ENCODE measurements at places on chromosomes 5 and 9.
A peak's percentile ranks its signal among the peaks of the same experiment; 100 is the strongest.

GRCh38 chr5:146840016-146840415, 38.5 kb downstream of the PPP2R2B start:
- H3K4me1 ChIP-seq: no peaks in the 10 kb centered on the region
- no peaks in the 10 kb centered on the region for H3K27me3 ChIP-seq
- H3K4me3 ChIP-seq: no peak overlapping the region
- H3K27ac ChIP-seq: no peak overlapping the region

GRCh38 chr5:145752947-145753346, 82.2 kb downstream of the PRELID2 start:
- no peaks in the 10 kb centered on the region for H3K4me1 ChIP-seq
- H3K4me3 ChIP-seq: no peak overlapping the region
- no peak for DNase-seq
- no peaks in the 10 kb centered on the region for H3K27me3 ChIP-seq
- H3K27ac ChIP-seq: no peak overlapping the region

DNA sequence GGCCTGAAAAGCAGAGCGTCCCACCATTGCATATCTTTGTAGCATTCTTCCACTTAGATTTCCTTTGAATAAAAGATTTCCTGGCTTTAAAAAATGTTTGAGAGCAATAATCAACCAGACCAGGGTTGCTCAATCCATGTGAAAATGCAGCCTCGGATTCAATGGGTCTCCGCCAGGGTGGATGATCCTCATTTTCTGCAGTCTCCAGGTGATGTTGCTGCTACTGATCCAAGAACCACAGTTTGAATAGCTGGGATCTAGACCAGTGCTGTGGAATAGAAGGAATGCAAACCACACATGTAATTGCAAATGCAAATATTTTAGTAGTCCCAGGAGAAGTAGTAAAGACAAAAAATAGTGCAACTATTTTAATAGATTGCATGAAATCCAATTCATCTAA, 317.6 kb downstream of the IRX1 start:
- no peak for DNase-seq
- no peak overlapping the region for H3K4me3 ChIP-seq
- H3K27me3 ChIP-seq: no peaks in the 10 kb centered on the region
- H3K36me3 ChIP-seq: no peaks in the 10 kb centered on the region
- no peaks in the 10 kb centered on the region for H3K4me1 ChIP-seq

DNA sequence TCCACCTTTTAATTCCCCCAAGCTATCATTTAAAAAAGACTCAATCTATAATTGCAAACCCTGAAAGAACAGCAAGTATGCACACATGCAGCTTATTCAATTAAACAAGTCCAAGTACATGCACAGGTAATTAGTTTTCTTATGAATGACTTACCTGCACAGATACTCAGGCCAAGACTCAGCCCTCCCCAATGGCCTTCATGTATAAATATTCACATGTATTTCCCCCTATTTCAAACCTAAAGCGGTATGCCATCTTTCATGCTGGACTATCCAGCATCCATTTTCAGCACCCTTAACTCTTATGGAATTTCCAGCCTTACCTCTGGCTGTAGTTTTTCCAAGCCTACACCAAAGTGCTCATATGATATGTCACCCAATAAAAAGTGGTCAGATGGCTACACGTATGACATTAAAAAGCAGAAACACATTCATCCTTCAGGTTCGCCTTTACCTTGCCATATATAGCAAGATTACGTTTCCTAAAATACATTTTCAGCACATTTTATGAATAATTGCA, 205.5 kb downstream of the MEF2C start:
- DNase-seq: no peak
- no peak overlapping the region for H3K4me3 ChIP-seq
- H3K36me3 ChIP-seq: no peaks in the 10 kb centered on the region
- peaks cover 89% of the 10 kb centered on the region for H3K27me3 ChIP-seq
- peaks cover 38% of the 10 kb centered on the region for H3K4me1 ChIP-seq
- H3K27ac ChIP-seq: no peak overlapping the region

- DNase-seq: no peak
- H3K27me3 ChIP-seq: no peaks in the 10 kb centered on the region
- no peak overlapping the region for H3K4me3 ChIP-seq
- H3K27ac ChIP-seq: no peak overlapping the region
- no peaks in the 10 kb centered on the region for H3K4me1 ChIP-seq
These were observed 32.7 kb downstream of the ATG10 start for GRCh38 chr5:82004511-82004910.

GRCh38 chr5:53091289-53091688, 18.3 kb downstream of the MOCS2 start:
- DNase-seq: no peak
- no peaks in the 10 kb centered on the region for H3K27me3 ChIP-seq
- no peak overlapping the region for H3K4me3 ChIP-seq
- peaks cover 31% of the 10 kb centered on the region for H3K4me1 ChIP-seq
- H3K27ac ChIP-seq: no peak overlapping the region
- peaks cover 10% of the 10 kb centered on the region for H3K36me3 ChIP-seq

GRCh38 chr9:134321531-134321930, 4.7 kb upstream of the RXRA start:
- DNase-seq: no peak
- no peak overlapping the region for H3K4me3 ChIP-seq
- H3K27me3 ChIP-seq: peaks cover 20% of the 10 kb centered on the region
- H3K4me1 ChIP-seq: peaks cover 8% of the 10 kb centered on the region
- no peaks in the 10 kb centered on the region for H3K36me3 ChIP-seq

GRCh38 chr5:77847129-77847460, 71.0 kb upstream of the TBCA start:
- H3K27me3 ChIP-seq: peaks cover 59% of the 10 kb centered on the region
- DNase-seq: no peak
- H3K27ac ChIP-seq: no peak overlapping the region
- H3K4me1 ChIP-seq: peaks cover 18% of the 10 kb centered on the region
- H3K4me3 ChIP-seq: no peak overlapping the region
- no peaks in the 10 kb centered on the region for H3K36me3 ChIP-seq

- no peaks in the 10 kb centered on the region for H3K4me1 ChIP-seq
- H3K36me3 ChIP-seq: no peaks in the 10 kb centered on the region
- DNase-seq: no peak
- no peak overlapping the region for H3K4me3 ChIP-seq
- H3K27me3 ChIP-seq: peaks cover 82% of the 10 kb centered on the region
- no peak overlapping the region for H3K27ac ChIP-seq
These were observed 2.9 kb downstream of the OR2V1 start for GRCh38 chr5:181127907-181128626.

GRCh38 chr5:75368391-75368790, 31.4 kb downstream of the HMGCR start:
- peaks cover 19% of the 10 kb centered on the region for H3K36me3 ChIP-seq
- no peak overlapping the region for H3K27ac ChIP-seq
- peaks cover 7% of the 10 kb centered on the region for H3K4me1 ChIP-seq
- H3K4me3 ChIP-seq: no peak overlapping the region

DNA sequence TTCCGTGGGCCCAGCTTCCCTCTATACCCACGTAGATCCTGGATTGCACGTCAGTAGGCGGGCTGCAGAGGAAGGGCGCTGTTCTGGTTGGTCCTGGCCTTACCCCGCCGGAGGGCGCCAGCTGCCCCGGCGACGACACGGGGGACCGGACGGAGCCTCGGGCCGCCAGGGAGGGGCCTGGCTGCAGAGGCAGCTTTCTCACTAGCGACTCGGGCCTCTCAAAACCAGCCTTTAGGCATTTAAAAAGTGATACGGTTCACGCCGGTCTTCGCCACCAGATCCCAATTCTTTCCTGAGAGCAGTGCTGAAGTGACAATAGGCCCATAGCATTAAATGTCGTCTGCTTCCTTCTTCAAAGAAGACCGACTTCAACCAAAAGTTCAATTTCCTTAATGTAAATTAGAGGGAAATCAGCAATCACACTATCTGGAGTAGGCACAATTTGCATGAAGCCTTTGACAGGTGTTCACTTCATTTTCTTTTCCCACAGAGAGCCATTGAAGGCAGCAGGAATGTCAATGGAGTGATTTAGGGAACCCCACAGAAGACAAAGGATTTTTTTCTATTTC, 17.6 kb upstream of the UBE2D2 start:
- H3K27me3 ChIP-seq: no peaks in the 10 kb centered on the region
- DNase-seq: peak; percentile 67
- no peaks in the 10 kb centered on the region for H3K36me3 ChIP-seq
- no peak overlapping the region for H3K27ac ChIP-seq

DNA sequence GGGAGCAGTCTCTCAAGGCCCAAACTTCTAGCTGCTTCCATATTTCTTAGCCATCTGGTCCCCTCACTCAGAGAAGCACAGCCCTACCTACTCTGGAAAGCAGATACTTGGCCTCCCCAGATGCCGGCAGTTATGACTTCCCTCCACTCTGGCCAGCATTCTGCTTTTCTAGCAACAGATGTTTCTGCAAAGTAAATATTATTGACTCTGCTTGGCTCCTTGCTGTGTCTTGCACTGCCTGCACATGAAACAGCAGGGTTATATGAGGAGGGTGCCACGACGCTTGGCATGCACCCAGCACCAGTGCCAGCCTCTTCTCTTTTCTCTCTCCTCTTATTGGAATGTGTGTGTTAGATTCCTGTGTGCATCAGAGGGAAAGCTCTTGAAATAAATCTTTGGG, 99.7 kb downstream of the ARHGAP26 start:
- H3K4me1 ChIP-seq: peaks cover 33% of the 10 kb centered on the region
- no peak for DNase-seq
- peaks cover 2% of the 10 kb centered on the region for H3K36me3 ChIP-seq
- H3K4me3 ChIP-seq: no peak overlapping the region

DNA sequence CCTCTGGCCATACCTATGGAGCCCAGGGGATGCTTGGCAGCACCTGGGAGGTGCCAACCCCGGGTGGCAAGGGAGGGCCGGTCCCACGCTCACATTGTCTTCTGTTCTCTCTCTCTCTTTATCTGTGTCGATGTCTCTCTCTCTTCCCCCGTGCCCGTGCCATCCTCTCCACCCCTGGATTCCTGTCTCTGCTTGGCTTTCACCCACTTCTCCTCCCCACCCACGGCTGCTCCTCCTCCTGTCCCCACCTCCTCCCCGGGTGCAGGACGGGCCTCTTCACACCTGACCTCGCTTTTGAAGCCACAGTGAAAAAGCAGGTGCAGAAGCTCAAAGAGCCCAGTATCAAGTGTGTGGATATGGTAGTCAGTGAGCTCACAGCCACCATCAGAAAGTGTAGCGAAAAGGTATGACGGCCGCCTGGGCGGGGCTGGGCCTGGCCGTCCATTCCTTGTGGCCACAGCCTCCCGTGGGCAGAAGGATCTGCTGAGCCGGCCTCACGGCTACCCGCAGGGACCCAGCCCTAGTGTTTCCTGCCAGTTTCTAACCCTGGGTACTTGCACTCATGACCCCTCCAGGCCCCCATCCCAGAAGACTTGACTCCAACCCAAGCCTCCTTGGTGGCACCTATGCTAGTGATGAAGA, 22.7 kb downstream of the DNM1 start:
- H3K36me3 ChIP-seq: no peaks in the 10 kb centered on the region
- H3K4me1 ChIP-seq: no peaks in the 10 kb centered on the region
- no peak overlapping the region for H3K27ac ChIP-seq
- no peak overlapping the region for H3K4me3 ChIP-seq
- H3K27me3 ChIP-seq: no peaks in the 10 kb centered on the region
- no peak for DNase-seq

DNA sequence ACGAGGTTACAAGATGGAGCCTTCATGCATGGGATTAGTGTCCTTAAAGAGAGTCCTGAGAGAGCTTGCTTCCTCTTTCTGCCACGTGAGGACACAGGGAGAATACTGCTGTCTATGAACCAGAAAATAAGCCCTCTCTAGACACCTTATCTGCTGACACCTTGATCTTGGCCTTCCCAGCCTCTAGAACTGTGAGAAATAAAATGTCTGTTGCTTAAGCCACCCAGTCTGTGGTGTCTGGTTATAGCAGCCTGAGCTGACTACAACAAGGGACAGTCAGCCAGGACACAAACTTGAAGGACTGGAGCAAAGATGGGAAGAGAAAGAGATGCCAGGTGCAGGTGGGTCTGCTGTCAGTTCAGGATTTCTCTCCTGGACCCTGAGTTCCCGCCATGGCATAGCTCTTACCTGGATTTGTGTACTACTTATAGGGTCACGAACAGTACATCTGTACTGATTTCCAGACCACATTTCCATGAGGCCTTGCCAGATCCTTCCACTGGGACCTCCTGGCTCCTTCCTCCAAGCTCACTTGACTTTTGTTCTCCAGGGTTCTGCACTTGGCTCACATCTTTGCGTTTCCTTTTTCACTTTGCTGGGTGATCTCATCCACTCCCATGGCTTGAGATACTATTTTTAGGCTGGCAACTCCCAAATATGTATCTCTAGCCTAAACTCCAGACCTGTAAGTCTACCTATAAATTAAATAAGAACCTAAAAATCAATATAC, 44.9 kb upstream of the LIFR start:
- no peak for DNase-seq
- H3K4me1 ChIP-seq: no peaks in the 10 kb centered on the region
- no peak overlapping the region for H3K4me3 ChIP-seq
- no peak overlapping the region for H3K27ac ChIP-seq

- no peak for DNase-seq
- H3K4me3 ChIP-seq: no peak overlapping the region
- H3K27ac ChIP-seq: no peak overlapping the region
- no peaks in the 10 kb centered on the region for H3K27me3 ChIP-seq
- H3K36me3 ChIP-seq: no peaks in the 10 kb centered on the region
These were observed 224.8 kb downstream of the FAM114A2 start for GRCh38 chr5:153813901-153814300.

DNA sequence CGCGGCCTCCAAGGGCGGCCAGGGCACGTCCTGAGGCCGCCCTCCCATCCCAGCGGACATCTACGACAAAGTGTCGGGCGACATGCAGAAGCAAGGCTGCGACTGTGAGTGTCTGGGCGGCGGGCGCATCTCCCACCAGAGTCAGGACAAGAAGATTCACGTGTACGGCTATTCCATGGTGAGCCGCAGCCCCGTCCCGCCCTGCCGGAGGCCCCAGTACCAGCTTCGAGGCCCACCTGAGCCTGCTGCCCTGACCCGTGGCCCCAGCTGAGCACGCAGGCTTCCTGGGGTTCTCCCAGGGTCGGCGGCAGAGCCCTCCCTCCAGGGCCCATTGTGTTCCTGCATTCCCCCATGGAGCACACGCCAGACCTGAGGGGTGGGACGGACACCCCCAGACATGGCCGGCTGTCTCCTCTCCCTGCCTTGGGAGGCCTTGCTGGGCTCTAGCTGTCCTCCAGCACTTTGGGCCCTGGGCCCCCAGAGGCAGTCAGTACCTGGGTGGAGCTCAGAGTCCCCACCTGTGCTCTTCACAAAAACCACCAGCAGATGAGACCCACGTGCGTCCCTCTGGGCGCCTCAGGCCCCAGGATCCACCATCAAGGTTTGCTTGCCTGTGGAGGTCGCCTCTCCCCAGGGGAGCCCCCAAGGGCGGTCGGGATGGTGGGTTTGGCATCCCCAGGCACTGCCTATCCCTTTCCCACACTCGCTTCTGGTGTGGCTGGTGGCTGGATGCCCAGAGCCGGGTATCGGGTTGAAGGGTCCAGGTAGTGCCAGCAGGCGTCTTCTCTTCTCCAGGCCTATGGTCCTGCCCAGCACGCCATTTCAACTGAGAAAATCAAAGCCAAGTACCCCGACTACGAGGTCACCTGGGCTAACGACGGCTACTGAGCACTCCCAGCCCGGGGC, 1.0 kb downstream of the PHPT1 start:
- H3K27me3 ChIP-seq: peaks cover 23% of the 10 kb centered on the region
- H3K27ac ChIP-seq: peak overlapping the region; percentile 74
- H3K4me1 ChIP-seq: peaks cover 19% of the 10 kb centered on the region
- peak overlapping the region; percentile 92 for H3K4me3 ChIP-seq
- H3K36me3 ChIP-seq: peaks cover 26% of the 10 kb centered on the region

Measured in activated T-cell treated with anti-CD3 and anti-CD28 coated beads, Interleukin-2, amount 50 U/mL, for 24 hours (primary cell).